Stimulated activated CD8-positive, alpha-beta memory T cell treated with anti-CD3 and anti-CD28 coated beads, Interleukin-4, amount 100 ng/mL, for 1 hour (primary cell): ENCODE measurements at places on chromosomes 3 and 15.

DNA sequence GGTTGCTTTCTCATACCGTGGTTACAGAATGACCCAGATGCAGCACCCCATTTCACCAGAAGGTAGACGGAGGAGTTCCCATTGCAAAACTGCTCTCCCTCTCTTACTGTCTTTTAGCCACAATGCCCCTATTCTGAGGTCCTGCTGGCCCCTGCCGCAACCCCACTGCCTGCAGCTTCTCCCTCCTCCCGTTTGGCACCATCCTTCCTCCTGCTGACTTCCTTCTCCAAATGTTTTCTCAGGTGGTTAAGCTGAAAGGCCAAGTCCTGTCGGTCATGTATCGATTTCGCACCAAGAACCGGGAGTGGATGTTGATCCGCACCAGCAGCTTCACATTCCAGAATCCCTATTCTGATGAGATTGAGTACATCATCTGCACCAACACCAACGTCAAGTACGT is 132.3 kb upstream of the ABHD17C start:
- no peak for DNase-seq

DNA sequence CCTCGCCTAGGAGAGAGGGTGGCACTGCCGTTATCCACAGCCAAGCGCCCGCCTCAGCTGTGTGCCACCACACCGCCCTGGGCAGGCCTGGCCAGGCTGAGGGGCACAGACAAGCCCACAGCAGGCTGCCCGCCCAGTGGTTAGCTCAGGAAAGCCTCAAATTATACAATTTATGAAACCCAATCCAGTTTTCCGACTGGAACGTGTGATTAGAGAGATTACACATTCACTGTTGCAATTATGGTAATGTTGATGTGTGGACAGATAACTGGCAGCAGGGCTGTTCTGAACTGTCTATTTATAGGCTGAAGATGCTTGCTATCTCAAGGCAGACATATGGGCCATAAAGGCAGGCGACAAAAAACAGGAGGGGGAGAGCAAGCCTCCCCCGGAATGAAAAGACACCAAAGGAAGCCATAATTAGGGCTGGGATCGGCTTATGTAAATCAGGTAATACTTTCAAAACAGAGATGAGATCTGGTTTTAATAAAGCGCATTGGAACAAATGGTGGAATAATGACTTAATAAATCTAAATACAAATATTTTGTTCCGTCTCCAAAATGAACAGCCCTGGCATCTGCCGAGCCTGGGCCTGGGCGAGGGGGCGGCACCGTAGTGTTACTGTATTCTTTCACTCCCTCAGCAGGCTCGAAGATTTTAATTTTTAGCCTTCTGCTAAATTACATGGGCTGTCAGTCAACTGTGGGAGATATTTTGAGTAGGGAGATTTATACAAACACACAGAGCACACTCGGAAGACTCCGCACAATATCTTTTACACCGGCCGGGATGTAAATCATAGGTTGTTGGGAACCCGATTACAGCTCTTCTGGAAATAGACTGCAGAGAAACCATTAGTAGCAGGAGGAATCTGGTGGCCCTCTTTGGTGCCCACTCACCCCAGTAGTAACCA is 103.1 kb upstream of the TLE3 start:
- no peak for DNase-seq

DNA sequence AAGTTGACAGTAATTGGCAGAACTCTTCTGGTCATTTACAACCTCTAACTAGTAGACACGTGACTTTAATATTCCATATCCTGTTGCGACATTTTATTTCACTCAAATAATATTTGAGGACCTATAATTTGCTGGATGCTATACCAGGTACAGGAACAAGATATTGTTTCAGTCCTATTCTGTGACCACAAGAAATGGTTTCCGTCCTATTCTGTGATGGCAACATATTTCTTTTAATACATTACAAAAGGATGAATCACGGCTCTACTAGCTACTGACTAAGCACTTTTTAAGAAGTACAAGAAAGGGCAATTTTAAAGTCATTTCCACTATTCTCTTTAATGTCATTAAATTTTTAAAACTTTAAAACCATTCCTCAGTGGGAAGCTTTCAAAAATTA is 400.2 kb downstream of the CNTN3 start:
- no peak for DNase-seq

GRCh38 chr15:88223084-88223483 is 33.5 kb downstream of the NTRK3 start:
- DNase-seq: no peak

- DNase-seq: no peak
Observed at GRCh38 chr3:141476033-141476432, 10.8 kb upstream of the RASA2 start.

DNA sequence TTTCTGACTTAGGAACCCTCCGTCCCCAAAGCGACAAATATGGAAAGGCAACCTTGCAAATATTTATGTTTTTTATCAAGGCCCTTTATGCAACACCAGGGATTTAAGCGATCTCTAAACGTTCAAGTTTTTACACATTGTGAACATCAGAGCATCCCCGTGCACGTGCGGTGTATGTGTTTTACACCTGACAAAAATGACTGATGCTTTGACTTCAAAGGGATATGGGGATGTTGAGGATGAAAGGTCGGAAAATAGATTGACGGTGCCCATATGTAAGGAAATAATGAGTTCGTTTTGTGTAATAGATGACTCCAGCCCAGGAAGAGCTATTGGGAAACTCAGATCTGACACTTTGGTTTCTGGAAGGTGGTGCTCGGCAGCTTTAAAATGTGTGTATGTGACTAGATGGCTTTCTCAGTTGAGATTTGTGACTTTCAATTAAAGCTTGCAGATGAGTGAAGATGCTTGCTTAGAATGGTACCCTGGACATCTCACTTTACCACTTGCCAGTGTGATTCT is 866 bp downstream of the SLC49A4 start:
- DNase-seq: no peak

- DNase-seq: no peak
Observed at GRCh38 chr3:171755015-171755589, 55.2 kb downstream of the PLD1 start.

GRCh38 chr15:67758619-67759300 is 66.5 kb upstream of the SKOR1 start:
- no peak for DNase-seq

DNA sequence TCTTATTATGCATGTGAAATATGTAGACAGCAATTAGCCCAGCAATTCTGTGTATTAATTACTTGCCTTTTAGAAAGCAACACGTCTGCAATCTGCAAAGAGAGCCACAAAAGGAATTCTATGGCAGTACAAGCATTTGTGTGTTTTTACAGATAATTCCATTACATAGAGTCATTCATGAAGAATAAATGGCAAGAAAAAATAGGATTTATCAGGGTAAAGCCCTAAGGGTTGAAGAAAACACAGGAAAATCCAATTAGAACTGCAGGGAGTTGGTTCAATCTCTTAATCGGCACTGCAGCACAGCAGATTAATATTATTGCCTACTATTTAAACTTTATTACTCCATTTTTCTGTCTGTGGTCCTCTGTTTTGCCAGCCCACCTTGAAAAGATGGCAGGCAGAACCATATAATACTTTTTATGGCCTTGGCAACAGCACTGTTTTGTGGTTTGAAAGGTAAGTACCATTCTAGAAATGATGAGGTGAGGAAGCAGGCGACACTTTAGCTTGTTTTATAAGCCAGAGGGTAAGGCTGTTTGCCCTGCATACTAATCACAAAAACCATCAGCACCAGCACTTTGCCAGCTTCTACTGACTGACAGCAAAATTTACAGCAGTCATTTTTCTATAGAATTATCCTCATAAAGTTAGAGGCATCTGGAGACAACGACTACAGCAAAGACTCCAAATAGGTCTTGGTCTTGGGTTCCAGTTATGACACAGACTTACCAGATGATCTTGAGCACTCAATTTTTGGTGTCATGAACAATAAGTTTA is 638.2 kb upstream of the NAALADL2 start:
- DNase-seq: no peak

- DNase-seq: no peak
Observed at GRCh38 chr3:111735243-111735758, 123.8 kb upstream of the PHLDB2 start.

DNA sequence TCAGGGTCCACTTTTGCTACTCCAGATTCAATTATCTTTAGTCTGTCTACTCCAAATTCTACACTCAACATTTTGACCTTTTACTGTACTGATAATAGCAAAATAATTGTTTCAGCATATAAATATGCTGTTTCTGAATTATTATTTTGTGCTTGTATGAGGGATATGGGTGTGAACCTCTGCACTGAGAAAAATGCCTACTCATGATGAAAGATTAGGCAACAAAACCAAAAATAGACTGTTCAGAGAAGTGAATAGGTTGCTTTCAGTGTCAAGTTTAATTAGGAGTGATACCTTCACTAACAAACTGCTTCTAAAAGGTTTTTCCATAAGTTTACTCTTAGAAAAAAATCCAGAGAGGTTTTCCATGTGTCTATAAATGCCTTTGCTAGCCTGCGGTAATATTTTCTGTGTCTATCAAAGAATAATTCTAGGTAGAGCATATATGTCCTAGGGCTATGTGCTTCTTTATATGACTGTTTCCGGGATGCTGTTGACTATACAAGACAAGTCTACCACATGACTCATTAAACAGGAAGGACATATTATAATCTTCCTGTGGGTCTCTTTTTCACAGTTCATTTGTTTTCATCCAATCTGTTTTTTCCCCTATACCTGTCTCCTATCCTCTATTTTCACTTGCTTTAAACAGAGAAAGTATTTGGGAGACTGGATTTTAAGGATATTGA is 218.5 kb upstream of the TTC14 start:
- DNase-seq: no peak

DNA sequence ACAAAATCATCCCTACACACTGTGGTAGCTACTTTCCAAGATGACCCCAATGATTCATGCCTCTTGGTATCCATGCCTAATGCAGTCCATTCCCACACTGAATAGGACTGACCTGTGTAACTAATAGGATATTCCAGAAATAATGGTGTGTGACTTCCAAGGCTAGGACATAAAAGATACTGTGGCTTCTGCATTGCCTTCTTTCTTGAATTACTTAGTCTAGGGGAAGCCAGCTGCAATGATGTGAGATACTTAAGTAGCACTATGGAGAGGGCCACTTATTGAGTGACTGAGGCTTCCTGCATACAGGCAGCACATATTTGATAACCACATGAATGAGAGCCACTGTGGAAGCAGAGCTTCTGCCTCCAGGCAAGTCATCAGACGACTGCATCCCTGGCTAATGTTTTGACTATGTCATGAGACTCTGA is 50.1 kb downstream of the NR1I2 start:
- no peak for DNase-seq

GRCh38 chr15:49168016-49168415 is 2.0 kb upstream of the GALK2 start:
- no peak for DNase-seq

DNA sequence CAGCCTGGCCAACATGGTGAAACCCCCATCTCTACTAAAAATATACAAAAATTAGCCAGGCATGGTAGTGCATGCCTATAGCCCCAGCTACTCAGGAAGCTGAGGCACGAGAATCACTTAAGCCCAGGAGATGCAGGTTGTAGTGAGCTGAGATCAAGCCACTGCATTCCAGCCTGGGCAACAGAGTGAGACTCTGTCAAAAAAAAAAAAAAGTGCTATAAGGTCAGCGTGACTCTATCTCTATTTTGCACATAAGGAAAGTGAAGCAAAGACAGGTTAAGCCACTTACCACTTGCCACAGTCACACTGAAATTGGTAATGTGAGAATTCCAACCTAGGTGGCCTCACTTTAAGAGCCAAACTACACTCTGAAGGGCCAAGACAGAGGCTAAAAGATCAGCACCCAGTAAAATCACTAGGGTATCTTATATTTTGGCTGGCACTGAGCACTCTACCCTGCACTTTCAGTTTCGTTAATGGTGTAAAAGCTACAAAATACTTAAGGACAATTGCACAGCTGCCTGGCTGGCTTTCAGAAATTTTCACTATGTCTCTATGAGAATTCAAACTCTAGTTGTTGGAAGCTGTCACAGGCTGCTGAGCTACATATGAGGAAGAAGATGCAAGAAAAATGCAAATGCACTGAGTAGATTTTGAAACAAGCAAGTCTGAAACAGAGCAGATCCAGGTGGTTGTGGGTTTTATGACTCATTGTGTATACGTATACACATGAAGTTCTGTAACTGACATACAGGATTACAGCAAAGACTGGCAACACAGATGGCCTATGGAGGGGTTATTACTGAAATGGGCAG is 32.7 kb downstream of the TRANK1 start:
- peak; percentile 11 for DNase-seq

- no peak for DNase-seq
Observed at GRCh38 chr15:50225938-50226337, 39.6 kb downstream of the HDC start.

DNA sequence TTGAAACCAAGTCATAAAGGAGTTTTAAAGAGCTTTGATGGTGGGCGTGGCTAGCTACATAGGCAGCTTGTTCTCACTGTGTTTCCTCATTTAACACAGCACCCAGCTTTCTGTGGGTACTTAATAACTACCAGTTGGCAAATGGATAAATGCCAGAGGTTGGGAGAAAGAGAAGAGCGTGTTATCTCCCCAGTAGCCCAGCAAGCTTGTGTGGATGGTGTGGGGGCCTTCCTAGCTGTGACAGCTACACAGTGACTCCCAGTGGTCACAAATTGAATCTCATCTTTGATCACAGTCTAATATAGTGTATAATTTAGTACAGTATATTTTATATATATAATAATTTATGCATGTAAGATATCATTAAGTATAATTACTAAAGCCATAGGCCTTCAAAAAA is 984.1 kb downstream of the EPHA3 start:
- DNase-seq: no peak

- DNase-seq: no peak
Observed at GRCh38 chr15:99467338-99467720, 98.5 kb upstream of the MEF2A start.

- DNase-seq: no peak
Observed at GRCh38 chr3:177842302-177842701, 645.0 kb upstream of the TBL1XR1 start.

DNA sequence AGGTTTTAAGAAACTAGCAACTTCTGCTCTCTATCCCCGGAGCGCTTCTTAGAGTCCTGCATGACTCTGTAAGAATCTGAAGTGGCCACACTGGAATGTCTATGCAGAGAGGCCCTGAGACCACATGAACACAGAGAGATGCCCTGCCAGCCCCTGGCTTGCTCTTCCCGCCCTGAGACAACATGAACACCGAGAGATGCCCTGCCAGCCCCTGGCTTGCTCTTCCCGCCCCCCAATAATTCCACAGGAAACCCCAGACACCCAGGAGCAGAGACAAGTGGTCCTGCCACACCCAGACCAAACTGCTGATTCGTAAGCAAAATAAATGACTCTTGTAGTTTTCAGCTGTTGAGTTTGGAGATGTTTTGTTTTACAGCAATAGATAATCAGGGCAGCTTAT is 166.1 kb downstream of the OSBPL10 start:
- no peak for DNase-seq

DNA sequence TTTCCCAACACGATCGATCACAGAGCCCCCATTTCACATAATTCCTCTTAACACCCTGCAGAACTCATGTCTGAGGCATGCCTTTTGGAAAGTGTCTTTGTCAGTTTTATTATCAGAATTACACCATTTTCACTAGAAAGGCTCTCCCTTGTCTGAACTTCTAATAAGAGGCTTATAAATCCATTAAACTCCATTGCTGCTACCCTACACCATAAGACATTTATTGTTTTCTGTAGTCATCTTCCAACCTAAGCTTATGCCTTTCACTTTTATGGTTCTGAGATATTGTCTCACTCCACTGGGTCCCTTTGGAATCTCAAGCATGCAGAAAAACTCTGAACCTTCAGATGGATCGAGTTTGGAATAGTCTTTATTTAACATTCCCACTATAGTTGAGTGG is 50.2 kb upstream of the TPM1 start:
- DNase-seq: no peak

GRCh38 chr3:98038286-98038685 is 3.2 kb upstream of the GABRR3 start:
- DNase-seq: no peak

GRCh38 chr3:124125315-124125714 is 133.4 kb upstream of the ROPN1 start:
- no peak for DNase-seq
